ENCODE measurements at places on chromosomes 2 and 18.
A peak's percentile ranks its signal among the peaks of the same experiment; 100 is the strongest.

DNA sequence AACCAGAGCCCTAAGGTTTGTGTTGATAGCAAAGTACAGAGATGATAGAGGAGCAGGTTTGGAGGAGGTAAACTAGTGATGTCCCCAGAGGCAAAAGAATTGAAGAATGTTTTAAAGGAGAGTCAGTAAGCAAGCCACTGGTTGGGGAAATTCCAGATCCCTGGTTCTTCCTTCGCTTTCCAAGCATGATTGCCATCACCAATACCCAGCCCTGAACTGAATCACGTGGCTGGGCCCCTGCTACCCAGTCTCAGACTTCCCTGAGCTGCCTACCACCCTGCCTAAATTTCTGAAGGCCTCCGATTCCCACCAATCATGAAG is 310.8 kb upstream of the STON1 start:
- DNase-seq: no peak

DNA sequence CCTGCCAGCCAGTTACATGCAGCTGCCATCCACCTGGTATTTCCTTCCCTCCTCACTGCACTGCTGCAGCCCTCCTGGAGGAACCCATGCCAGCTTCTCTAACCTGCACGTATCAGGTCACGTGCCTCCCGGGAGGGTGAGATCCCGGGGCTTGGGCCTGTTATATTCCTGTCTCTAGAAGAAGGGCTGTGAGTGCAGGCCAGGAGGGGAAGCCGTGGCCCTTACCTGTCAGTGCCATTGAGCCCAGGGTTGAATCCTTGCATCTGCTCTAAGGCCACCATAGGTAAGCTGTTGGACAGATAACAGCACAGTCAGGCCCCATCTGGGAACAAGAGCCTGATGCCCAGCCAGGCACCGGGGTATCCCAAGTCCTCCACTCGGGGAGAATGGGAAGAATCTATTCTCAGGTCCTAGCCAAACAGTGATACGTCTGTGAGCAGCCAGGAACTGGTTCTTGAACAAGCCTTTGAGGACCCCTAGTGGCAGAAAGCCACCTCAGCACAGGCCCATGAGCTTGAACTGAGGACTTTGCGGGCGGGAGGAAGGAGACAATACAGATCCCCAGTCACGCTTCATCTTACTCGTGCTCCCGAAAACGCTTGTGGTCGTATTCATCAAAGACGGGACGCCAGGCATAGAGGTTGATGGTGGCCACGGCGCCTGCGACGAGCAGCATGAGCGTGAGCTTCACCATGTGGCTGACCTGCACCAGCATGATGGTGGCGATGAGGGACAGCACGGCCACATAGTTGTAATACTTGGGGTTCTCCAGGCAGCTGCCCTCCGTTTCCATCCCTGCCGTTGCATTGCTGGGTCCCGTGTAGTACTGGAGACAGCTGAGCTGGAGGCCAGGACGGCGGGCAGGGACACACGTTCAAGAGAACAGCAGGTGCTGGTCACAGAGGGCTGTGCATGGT is 34.4 kb downstream of the CENPO start:
- DNase-seq: peak; percentile 56

GRCh38 chr18:59458575-59458974 is 99.5 kb upstream of the LMAN1 start:
- no peak for DNase-seq

DNA sequence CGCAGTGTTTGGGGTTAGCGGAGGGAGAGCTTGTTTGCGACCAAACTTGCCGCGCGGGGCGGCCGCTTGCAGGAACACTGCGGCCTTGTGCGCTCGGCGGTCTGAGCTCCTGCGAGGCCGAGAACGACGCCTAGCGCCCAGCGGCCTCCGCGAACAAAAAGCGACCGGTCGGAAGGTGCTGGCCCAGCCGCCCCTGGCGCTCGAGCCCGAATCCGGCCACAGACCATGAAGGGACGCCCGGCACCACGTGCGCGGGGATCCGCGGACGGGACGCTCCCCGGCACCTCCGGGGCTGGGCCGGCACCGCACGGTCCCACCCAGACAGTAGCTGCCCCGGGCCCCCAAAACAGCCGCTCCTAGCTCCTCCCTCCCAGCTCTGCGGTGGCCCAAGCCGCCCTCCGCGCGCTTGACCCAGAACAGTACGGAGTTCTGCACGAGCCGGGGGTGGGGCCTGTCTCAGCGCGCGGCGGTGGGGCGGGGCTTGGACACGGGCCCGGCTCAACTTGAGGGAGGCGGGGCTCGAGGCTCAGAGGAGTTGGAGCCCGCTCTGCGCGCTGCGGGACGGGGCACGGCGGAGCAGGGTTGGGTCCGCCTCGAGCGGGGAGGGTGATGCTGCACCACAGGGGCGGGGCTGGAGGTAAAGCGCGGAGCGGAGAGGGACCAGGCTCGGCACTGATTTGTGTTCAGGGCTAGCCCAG is 664 bp upstream of the IMPA2 start:
- DNase-seq: peak; percentile 92

GRCh38 chr2:218876562-218877219 is 4.0 kb upstream of the WNT10A start:
- peak; percentile 59 for DNase-seq

- no peak for DNase-seq
These were observed 182.7 kb upstream of the GLI2 start for GRCh38 chr2:120552800-120553481.

DNA sequence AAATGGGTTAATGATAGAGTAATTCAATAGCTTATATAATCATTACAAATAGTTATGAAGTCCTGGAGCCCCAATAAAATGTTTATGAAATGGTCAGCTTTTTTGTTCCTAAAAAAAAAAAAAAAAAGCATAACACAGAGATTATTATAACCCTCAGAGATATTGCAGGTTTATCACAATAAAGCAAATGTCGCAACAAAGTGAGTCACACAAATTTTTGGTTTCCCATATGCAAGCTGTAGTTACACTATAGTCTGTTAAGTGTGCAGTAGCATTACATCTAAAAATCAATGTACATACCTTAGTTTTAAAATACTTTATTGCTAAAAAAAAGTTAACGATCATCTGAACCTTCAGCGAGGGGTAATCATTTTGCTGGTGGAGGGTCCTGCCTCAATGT is 20.0 kb downstream of the WDFY1 start:
- DNase-seq: no peak

GRCh38 chr2:221802089-221802488 is 230.0 kb upstream of the EPHA4 start:
- no peak for DNase-seq
